ENCODE measurements at places on chromosomes 1 and 21.

DNA sequence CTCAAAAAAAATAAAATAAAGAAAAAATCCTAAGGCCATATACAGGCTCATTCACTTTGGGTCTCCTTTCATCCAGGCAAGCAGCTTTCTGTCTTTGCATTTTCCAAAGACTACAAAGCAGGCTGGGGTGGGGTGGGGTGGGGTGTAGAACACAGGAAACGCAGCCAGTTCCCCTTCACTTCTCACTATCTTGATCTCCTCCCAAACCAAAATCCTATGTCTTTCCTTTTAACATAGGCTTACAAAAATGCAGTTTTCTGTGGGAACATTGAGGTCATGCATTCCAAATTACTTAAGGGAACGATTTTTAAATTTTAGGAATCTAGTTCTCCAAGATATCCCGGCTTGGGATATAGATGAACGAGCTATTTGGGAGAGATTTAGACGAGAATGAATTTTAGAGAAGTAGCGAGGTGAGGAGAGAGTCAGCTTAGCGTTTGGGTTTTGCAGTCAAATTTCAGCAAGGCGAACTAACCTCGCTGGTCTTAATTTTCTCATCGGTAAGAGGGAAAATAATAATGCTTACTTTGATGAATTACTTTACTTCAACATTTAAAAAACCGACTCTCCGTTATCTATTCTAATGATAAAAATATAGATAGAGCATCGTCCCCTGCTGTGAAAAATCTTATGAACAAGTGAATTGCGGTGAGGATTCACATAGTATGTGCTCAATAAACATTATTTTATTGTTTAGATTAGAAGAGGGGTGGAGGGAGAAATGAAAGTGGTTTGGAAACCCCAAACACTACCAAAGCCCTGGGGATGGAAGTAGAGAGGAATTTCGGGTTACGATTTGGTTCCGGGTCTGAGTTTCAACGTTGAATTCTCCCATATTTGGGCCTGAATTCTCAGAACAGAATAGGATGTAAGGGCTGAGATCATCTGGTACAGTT is 735 bp upstream of the STX12 start:
- DNase-seq, result no peak

- no peak for DNase-seq
These were observed 9.6 kb upstream of the DUSP12 start for GRCh38 chr1:161739865-161740566.

GRCh38 chr1:147496571-147497210 is 44.6 kb upstream of the BCL9 start:
- no peak for DNase-seq

GRCh38 chr1:201329801-201330200 is 46.5 kb downstream of the PKP1 start:
- no peak for DNase-seq

DNA sequence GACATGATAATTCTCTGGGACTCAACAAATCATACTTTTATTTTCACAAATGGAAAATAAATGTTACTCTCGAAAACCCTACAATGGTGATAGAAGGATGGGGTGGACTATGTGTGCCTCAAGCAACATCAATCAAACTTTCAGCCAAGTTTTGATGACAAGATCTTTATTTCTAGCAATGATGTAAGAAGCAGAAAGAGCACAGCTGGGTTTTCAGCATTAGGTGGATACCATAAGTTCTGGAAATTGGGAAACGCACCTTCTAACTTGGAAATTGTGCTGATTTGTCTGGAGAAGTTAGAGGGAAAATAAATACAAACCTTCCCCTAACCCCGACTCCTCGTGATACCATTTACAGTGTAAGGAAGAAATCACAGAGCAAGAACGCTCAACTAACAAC is 320.3 kb downstream of the PAPPA2 start:
- no peak for DNase-seq

DNA sequence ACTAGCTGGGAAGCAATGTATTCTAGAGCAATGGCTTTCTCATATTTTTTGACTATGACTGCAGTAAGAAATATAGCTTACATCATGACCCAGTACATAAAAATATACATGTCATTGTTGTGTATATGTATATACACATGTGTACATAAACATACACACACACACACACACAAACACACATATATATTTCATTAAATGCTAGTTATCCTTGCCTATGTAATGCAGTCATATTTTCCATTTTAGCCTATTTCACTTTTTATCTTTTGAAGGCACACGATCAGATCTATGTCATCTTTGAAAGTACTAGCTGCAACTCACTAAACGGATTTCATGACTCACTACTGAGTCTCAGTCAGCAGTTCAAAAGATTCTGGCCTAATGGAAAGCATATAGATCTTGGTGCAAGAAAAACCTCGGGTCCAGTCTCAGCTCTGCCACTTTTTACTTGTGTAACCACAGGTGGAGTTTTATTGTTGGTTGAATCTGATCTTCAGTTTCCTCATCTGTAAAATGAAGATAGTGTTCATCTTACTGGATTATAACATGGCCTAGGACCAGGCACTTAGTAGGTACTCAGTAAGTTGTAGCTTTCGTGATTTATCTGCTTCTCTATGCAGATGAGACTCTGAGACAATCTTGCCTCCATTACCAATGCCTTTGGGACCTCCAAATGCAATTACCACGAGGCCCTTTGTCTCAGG is 325.6 kb downstream of the RRAGC start:
- DNase-seq, result no peak

- DNase-seq, result no peak
These were observed 804.8 kb downstream of the USP25 start for GRCh38 chr21:16534408-16535101.

DNA sequence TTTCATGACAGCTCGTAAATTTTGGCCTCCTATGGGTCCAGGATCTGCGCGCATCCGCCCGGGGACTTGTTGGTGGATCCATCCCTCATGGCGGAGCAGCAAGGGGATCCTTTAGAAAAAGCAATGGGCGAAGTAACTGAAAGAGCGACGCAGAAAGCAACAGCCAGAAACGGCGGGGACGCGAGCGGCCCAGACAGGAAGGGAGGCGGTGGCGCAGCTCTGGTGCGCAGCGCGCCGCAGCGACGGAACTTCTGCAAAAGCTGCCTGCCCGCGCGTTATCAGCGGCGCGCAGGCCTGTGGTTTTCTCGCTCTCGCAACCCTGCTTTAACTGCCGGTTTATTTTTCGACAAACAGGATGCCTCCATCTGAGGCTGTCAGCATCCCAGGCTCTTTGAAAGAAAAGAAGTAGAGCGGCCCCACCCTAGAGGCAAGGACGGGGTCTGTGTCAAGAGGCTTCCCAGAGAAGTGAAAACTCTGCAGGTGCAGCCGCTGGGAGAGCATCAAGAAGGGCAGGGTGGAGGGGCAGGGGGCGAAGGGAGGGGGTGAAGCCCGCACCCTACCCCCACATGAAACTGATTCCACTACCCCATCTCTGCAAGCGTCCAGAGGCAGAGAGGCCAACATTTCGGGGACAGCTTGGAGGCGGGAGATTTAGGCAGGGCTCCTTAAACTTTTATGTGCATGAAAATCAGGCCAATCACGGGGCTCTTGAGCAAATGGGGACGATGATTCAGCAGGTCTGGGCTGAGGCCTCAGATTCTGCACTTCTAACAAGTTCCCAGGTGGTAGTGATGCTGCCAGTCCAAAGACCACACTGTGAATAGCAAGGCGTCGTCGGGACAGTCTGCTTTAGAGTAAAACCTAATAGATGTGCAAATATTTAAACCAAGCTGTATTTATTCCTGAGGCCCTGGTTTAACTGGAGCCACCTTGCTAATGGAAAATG is 22.2 kb downstream of the RUNX1 start:
- DNase-seq, result peak; percentile 78

GRCh38 chr1:202192770-202193613 is 607 bp upstream of the LGR6 start:
- DNase-seq, result no peak

- no peak for DNase-seq
These were observed 777 bp downstream of the NUDT17 start for GRCh38 chr1:145846201-145846612.

- no peak for DNase-seq
These were observed 30.1 kb downstream of the C21orf91 start for GRCh38 chr21:17789069-17789468.

DNA sequence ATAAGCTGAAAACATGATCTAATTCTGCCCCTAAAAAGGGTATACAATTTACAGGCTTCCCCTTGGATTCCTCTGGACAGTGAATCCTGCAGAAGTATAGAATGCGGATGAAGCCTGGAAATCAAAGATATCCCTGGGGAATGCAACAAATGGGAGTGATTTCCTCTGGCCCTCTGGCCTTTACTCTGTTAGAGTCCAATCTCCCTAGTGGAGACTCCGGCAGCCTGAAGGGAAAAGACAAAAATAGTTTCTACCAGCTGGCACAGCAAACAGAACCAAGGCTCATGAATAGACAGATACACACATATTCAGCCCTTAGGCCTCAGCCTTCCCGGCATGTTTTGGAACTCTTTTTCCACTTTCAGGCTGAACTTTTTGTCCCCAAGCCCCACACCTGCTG is 3.9 kb upstream of the LRRC52 start:
- DNase-seq, result no peak

DNA sequence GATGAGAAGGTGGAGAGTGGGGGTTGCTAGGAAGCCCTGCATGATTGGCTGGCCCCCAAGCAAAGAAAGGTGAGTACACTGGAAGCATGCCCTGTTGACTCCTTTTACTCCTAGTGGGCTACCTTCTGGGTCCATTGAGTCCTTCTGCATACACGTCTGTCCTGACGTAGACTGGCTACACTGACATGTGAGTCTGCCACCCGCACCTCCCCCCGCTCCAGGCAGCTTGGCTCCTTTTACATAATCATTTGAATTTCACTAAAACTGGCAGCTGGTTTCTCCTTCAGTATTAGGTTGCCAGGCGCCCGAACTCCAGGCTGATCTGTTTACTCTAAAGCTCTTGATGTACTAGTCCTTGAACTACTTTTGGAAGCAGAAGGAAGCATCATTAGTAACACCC is 8.7 kb downstream of the MRPS21 start:
- no peak for DNase-seq

DNA sequence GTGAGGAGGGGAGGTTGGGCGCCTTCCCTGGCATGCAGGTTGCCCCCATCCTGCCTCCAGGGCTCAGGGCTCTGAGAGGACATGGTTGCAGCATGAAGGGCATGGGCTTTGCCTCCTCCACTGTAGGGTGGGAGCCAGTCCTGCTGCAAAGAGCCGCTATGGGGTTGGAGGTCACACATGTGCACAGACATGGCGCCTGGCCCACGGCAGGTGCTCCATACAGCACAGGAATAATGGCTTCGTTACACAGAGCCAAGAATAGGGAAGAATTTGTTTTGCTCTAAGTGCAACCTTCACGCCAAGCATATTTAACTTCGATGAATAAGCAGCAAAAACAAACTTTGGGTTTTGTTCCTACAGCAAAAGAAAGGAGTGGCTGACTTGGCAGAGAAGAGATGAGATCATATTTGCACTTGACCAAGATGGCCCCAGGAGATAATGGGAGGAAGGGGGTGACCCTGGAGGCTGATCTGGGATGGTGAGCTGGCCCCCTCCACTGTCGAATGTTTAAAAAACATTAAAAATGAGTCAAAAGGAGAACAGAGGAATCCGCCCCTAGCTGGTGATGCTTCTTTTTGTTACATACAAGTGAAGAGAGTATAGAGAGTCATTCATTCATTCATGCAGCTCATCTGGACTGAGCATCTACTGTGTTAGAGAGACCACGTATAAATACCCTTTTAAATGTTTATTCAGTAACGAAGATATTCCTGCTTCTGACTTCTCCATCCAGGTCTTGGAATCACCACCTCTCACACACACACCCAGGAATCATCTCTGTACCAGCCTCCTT is 12.4 kb upstream of the C2CD2 start:
- DNase-seq, result no peak

- no peak for DNase-seq
These were observed 35.5 kb downstream of the MTR start for GRCh38 chr1:236830560-236830959.

GRCh38 chr1:46521414-46521813 is 30.0 kb downstream of the KNCN start:
- DNase-seq, result no peak

DNA sequence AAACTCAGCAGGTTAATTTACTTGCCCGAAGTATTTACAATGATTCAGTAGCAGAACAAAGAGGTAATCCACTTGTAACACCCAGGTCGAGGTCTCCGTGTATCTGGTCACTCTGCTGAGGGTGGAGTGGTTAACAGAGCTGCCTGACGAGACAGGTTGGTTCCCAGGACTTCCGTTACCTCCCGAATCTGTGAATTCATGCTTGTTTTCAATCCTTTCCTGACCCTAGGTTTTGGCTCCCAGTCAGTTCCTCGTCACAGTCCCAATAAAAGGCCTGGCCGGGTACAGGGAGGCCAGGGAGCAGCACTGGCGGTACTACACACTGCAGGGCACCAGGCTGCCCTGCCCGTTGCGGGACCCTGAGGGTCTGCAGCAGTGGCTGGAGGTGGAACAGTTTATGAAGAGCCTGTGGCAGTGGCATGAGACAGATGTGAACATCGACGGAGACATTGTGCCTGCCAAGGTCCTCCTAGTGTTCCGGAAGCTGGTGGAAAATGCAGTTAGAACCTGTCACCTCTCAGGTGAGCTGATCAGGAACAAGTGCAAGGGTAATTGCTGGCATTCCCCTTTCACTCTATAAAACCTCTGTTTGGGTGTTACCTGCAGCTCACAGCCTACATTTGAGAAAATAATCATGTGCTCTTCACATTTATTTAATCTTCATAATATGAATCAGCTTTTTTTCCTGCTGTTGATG is 12.8 kb downstream of the MAB21L3 start:
- no peak for DNase-seq
